ENCODE measurements at places on chromosomes 3 and 15.

DNA sequence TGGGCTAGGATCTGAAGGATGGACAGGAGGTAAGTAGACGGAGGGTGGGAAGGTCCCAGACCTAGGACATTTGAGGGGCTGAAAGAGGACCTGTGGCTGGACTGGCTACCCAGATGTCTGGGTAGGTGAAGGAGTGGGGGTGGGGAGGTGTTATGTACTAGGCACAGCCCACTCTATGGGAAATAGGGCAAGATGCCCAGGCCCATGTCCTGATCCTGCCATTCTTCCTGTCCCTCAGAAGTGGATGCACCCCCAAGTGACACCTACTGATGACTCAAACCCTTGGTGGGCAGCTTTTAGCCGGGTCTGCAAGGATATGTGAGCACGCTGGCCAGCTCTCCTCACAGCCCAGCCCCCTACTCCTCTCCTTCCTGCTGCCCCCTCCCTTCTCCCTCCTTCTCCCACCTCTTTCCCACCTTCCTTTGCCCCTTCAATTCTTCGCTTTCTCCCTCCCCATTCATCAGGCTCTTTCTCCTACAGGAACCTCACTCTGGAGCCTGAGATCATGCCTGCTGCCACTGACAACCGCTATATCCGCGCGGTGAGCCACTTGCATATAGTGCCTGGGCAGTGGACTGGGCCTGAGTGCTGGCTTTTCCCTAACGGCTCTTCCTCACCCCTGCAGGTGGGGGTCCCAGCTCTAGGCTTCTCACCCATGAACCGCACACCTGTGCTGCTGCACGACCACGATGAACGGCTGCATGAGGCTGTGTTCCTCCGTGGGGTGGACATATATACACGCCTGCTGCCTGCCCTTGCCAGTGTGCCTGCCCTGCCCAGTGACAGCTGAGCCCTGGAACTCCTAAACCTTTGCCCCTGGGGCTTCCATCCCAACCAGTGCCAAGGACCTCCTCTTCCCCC is 5.2 kb downstream of the ACY1 start:
- no peak for DNase-seq

- DNase-seq, result no peak
Observed at GRCh38 chr3:188239035-188239434, 85.1 kb downstream of the LPP start.

DNA sequence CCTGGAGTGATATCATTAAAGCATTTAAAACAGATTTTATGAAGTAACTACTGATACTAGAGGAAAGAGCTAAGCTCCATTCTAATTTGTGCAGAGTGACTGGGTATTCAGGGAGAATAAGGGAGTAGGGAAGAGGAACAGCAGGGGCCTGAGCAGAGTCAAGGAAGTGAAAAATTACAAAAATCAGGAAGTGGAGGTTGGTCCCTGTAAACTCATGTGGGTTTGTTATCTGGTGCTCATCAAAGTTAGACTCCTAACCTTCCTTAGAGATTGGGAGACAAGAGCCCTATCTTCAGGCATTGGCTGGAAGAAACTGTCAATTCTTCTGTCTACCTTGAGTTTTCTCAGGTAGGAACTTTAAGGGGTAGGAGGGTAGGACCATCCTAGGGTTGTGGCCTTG is 82.5 kb downstream of the NEK11 start:
- DNase-seq, result no peak

- no peak for DNase-seq
Observed at GRCh38 chr3:174442302-174442682, 416.8 kb upstream of the NAALADL2 start.

DNA sequence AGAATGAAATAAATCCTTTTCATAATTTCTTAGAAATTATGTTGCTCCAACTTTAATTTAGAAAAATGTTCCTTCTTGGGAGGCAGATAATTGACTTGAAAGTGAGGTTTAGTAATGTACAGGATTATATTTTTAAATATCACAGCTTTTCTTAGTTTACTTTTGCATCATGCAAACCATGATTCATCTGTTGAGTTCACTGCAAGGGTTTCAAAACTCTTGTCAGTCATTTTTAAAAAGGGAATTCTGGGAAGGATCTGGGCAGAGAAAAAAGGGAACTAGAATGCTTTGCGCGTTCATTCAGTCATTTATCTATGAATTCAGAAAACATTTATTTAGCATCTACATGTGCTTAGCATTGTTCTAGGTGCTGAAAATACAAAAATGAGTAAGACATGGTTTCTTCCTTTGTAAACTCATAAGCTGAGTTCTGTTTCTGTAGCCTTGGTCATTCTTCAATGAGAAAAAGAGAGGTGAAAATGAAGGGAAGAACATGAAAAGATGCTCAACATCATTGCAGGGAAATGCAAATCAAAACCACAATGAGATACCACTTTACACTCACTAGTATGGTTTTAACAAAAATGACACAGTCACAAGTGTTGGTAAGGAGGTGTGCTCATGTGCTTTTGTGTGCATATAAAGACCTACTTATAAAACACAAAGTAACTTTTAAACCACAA is 209.1 kb downstream of the NR1D2 start:
- DNase-seq, result no peak

GRCh38 chr3:132399054-132399929 is 18.0 kb upstream of the DNAJC13 start:
- DNase-seq, result peak; percentile 68

DNA sequence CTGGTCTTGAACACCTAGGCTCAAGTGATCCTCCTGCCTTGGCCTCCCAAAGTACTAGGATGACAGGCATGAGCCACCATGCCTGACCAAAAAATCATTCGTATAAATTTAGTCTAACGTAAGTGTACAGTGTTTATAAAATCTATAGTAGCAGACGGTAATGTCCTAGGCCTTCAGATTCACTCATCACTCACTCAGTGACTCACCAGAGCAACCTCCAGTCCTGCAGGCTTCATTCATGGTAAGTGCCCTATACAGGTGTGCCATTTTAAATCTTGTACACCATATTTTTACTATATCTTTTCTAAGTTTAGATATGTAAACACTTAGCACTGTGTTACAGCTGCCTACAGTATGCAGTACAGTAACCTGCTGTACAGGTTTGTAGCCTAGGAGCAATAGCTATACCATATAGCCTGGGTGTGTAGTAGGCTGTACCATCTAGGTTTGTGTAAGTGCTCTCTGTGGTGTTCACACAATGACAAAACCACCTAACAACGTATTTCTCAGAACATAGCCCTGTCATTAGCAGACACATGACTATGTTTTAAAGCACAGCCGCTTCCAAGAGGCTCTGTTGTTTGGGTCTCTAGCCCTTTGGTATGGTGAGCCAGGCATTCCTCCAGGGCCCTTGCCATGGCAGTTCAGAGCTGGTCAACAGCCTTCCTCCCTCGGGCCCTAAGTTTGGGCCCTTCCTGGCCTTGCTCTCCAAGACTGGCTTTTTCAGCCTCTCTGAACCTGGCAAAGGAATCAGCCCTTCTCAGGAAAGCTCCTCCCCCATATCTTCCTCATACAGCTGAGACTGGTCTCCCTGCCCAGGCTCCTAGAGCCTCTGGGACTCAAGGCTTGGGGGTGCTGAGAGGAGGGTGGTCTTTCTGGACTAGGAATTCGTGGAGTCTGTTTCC is 1.9 kb upstream of the CCDC9B start:
- no peak for DNase-seq

- DNase-seq, result peak; percentile 81
Observed at GRCh38 chr3:49839193-49839809, 17.1 kb downstream of the TRAIP start.

DNA sequence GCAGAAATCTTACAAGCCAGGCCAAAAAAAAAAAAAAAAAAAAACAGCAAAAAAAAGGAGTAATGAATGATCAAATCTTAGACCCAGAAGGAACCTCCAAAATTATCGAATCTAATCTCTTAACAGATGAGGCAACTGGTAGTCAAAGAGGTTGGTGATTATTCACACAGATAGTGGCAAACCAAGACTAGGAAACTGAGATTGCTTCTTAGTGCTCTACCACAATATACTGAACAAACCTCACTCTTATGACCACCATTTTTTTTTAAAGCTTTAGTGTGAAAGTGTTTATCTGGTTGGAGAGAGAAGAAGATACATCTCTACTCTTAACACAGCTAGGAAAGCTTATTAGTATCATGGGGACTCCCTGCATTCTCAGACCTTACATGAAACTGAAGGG is 17.3 kb downstream of the ATOSA start:
- DNase-seq, result no peak

DNA sequence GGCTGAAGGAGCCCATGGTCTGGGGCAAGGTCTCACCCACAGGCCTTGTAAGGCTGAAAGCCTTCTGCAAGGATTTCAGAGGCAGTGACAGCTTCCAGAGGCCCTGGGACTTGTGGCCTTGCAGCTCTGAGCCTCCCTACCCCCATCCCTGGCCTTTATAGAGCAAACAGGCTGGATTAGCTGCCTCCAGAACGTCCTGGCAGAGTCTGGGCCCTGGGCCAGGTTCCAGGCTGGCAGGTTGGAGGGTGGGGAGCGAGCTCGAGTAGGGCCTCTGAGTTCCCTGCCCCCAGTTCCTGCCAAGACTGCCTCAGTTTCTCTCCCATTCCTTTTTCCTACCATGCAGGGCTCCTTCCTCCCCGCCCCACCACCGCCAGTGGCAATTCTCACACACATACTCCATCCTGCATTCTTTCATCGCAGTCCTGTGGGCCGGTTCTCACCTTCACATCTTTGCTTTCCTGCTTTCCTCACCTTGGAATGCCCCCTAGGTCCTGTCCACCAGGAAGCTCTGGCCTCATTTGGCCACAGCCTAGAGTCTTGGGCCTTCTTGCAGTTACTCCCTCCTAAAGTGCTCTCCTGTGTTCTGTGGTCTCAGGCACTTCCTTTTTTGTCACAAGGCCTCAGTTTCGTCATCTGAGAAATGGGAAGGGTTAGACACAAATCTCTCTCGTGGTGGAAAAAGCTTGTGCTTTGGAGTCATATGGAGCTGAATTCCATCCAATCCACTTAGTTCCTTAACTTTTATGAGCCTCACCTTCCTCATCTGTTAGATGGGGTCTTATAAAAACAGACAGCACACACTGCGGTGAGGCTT is 2.7 kb downstream of the LMAN1L start:
- no peak for DNase-seq

- no peak for DNase-seq
Observed at GRCh38 chr15:85752491-85752961, 42.2 kb downstream of the KLHL25 start.

DNA sequence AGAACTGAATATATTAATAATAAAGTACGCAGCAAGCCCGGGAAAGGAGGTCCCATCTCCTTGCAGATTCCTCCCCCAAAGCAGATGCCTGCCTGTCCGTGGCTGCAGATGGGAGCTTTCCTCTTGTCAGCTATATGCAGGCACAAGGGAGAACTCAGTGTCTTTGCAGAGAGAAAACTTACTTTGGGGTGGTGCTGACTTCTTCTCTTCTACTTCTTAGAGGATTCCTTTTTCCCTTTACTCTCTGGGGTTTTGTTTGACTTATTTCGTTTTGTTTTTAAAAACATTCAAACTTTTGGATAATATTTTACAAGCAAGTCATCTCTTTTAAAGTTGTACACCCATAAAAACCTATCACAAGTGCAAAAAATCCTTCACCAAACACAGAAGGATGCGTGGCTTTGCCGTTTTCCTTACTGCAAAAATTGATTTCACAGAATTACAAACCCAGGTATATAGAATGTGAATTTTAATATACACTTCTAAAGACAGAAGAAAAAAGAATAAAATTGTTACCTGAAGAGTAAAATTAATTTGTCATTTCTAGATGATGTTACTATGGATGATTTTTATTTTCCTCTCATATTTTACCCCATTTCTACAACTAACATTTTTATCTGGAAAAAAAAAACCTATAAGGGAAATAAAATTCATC is 65.3 kb upstream of the IGF1R start:
- DNase-seq, result no peak

DNA sequence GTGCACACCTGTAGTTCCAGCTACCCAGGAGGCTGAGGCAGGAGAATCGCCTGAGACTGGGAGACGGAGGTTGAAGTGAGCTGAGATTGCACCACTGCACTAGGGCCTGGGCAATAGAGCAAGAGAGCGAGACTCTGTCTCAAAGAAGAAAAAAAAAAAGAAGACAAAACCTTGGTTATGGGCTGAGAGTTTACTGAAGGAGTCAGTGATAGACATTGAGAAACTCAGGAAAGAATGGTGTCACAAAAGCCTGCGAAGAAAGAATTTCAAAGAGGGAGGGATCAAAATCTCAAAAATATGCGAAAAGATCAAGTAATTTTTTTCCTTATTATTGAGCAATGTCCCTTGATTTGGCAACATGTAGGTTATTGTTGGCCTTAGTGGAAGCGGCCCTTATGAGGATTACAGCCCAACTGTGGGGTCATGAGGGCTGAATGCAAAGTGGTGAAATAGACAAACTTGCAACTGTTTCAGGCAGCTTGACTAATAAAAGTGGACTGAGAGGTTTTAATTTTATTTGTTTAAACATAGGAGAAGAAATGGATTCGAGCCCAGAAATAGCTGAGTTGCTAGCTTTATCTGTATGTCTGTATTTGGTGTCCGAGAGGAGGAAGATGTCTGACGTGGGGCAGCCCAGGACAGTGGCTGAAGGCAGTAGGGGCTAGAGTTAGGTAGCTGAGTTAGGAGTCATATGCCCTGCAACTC is 18.8 kb upstream of the CELF6 start:
- DNase-seq, result peak; percentile 97

DNA sequence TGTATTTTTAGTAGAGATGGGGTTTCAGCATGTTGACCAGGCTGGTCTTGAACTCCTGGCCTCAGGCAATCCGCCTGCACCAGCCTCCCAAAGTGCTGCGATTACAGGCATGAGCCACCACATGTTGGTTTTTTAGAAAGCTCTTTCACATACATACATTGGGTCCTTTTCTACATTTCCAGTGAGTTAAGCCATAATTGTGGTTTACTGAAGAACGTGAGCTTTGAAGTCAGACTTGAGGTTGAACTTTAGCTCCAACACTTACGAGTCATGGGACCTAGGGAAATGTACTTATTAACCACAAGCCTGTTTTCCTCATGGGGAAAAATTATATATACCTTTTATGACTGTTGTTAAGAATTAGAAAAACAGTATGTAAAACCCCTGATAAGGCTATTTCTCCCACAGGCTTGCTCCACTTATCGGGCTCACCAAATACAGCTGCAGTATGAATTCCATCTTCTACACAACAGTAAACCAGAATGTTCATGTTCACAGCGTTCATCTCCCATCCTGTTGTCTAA is 39.0 kb downstream of the GPR160 start:
- DNase-seq, result peak; percentile 78

DNA sequence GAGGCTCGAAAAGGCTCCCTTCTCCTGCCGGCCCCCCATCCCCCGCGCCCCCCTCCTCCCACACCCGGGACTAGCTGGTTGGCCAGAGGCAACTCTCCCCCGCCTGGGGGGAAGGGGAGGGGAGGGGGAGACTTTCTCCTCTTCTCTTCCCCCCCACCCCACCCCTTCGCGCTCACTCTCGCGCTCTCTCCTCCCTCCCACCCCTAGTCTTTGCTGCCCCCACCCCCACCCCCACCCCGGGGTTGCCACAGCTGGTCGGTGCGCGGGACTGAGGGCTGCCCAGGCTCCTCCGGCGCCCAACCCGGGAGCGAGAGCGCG is 710 bp downstream of the MECOM start:
- no peak for DNase-seq

- no peak for DNase-seq
Observed at GRCh38 chr3:71784914-71785531, at the start of gene PROK2. TSS of gene PROK2 (minus strand) at chr3:71785148. CDS start at chr3:71785052, 96 bp downstream.

GRCh38 chr15:40790718-40791117 is 16.2 kb upstream of the ZFYVE19 start:
- DNase-seq, result peak; percentile 27
